ENCODE measurements at places on chromosomes 2 and 18.

DNA sequence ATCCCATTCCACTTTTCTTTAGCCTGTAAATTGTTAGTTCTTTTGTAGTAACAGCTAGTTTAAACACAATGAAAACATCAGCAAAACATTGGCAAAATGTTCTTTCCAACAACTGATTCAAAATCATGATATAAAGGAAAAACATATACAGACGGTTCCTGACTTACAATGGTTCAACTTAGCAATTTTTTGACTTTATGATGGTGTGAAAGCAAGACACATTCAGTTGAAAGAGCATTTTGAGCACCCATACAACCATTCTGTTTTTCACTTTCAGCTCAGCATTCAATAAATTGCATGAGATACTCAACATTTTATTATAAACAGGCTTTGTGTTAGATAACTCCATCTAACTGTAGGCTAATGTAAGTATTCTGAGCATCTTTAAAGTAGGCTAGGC, 185.1 kb downstream of the NOL4 start:
- no peak for DNase-seq

DNA sequence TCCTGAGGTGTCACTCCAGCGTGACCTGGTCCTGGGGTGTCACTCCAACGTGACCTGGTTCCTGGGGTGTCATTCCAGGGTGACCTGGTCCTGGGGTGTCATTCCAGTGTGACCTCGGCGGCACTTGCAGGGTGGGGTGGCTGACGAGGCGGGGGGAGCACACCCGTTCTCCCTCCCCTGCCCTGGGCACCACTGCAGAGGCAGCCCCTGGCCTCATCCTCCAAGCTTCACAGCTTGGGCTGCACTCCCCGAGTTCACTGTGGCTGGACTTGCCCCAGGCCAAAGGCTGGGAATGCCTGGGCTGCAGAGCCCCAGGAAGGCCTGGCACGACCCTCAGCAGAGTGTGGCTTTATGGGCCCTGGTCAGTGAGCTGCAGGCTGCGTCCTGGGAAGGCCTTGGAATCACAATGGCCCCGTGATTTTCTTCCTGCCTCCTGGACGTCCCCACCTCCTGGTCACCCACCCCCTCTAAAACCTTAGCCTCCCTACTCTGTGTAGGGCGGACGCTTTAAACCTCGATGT, 88.3 kb downstream of the NFATC1 start:
- DNase-seq = no peak

DNA sequence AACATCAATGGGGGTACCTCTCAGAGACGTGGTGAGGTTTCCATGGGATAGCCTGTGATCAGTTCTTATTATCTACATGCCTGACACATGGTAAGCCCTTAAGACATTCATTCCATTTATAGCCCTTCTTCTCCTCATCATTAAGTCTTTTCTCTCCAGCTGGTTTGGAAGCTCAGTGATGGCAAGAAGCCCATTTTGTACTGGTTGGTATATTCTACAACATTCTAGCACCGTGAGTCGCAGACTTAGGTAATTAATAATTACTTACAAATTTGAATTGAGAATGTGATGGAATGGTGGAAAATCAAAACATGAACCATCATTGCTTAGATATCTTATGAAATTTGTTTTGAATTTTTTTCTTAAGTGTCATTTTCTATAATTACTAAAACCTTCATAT, 472.6 kb downstream of the DLGAP1 start:
- no peak for DNase-seq

DNA sequence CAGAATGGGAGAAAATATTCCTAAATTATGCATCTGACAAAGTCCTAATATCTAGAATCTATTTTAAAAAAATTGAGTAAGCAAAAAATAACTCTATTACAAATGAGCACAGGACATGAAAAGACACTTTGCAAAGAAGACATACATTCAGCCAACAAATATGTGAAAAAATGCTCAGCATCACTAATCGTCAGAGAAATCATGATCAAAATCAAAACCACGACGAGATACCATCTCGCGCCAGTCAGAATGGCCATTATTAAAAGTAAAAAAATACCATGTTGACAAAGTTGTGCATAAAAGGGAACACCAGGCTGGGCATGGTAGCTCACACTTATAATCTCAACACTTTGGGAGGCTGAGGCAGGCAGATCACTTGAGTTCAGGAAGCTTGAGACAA, 63.5 kb downstream of the EVA1A start:
- DNase-seq = no peak

DNA sequence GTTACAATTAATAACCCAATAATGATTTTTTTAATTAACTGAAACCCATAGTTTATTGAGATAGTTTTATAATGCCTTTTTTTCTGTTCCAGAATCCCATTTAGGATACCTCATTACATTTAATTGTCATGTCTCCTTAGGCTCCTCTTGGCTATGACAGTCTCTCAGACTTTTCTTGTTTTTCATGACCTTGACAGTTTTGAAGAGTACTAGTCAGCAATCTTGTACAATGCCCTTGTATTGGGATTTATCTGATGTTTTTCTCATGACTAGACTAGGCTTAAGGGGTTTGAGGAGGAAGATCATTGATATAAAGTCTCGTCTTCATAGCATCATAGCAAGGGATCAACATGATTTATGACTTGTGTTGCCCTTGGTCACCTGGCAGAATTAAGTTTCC, 72.4 kb downstream of the PPP1R1C start:
- DNase-seq = no peak

DNA sequence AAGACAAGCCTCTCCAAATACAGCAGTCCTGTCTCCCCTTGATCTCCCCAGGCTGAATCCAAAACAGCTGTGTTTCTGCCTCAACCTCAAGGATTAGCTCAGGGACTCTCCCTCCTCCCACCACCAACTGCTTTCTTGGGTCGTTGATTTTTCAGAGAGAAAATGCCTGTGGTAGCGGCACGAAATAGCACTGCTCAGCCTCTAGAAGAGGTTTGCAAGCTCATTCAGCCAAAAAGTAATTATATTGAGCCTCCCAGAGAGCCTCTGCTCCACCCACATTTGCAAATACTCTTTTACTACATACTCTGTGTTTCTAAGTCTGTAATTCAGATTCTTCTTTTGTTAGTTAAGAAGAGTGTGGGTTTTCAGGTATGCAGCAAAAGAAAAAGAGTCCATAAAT, 396.4 kb upstream of the TNP1 start:
- DNase-seq = no peak

- DNase-seq = peak; percentile 49
Measured at GRCh38 chr2:43136876-43137275, 89.5 kb downstream of the ZFP36L2 start.

DNA sequence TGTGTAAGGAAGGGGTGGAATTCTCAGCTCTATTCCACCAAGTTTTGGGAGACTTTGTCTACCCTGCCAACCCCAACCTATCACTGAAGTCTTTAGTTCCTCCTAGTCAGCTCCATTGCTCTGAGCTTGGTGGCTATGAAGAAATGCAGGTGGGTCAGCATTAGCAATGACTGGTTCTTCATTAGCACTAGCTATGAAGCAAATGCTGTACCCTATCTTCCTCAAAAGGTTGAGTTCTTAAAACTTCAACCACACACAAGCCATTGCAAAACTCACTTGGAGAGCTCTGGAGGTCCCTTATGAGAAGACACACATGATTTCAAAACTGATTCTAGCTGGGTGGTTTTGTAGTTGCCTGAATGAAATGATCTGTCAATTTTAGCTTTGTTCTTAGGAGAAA, 193.8 kb downstream of the IKZF2 start:
- DNase-seq = no peak

DNA sequence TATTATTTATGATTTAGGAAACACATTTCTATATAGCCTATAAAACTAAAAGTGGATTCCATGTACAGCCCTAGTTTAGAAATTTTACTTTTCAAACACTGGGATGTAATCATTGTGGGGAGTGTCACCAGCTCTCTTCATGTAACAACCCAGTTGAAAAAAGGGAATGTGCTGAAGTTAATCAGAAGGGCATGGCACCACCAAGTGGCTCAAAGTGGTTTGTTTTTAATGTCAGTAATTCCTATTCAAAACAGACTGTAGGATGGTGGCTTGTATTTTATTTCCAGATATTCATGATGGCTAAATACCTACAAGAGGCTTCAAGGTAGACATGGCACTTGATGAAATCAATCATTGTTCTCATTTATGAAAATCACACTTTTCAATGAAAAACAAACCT, 58.1 kb upstream of the TMEM182 start:
- no peak for DNase-seq

GRCh38 chr2:155310589-155310988, 612.1 kb downstream of the KCNJ3 start:
- no peak for DNase-seq

DNA sequence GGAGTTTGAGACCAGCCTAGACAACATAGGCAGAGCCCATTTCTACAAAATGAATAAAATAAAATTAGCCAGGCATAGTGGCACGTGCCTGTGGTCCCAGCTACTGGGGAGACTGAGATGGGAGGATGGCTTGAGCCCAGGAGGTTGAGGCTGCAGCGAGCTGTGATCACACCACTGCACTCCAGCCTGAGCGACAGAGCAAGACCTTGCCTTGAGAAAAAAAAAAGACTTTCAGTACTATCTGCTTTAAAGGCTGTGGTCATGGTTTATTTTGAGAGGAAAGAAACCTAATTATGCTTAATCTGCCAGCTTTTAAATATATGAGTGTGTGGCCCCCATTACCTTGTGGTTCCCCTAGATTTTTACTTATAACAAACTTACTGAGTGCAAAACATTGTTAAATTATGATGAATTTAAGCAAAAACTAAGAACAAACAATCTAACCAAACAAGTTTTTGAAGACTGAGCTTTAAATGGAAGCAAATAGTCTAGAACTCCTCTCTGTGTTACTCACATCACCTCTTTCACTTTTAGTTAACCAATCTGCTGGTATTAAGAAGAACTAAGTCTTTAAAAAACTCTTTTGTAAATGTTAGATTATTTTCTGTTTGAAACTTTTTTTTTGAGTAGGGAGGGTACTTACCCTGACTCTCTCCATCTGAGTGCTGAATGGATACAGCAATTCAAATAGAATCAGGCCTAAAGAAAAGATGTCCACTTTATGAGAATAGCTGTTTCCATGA, 65.4 kb downstream of the EIF2AK3 start:
- no peak for DNase-seq

DNA sequence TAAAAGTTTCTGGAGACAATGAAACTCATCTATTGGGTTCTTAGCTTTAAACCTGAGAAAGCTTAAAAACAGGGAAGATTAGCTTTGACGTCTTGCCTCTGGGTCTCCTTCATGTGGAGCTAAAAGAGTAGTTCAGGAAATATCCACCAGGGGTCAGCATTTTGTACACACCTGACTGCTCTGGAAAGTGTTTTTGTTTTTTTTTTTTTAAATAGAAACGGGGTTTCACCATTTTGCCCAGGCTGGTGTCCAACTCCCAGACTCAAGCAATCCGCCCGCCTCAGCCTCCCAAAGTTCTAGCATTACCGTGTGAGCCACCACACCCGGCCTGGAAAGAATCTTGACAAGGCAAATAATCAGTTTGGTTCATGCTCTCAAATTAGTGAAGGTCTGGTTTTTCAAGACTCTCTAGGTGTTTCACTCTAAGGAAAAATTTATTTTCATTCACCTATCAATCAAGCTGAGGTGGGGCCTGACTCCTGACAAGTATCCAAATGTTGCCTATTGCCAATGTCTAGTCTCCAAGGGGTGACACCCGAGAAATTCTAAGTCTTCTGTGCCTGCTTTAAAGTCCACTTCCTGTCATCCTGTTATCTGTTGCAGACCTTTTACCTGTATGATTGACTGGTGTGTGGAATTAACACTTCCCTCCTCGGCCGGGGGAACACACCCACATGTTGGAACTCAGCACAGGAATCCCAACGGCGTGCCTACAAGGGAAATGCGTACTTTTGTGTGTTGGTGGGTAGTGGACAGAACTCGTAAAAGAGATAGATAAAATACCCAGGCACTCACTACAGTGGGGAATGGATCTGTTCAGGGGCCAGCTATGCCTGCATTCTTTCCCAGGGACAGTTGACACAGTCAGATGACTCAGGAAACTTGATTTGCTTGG, 11.3 kb downstream of the IL1RN start:
- DNase-seq = no peak

DNA sequence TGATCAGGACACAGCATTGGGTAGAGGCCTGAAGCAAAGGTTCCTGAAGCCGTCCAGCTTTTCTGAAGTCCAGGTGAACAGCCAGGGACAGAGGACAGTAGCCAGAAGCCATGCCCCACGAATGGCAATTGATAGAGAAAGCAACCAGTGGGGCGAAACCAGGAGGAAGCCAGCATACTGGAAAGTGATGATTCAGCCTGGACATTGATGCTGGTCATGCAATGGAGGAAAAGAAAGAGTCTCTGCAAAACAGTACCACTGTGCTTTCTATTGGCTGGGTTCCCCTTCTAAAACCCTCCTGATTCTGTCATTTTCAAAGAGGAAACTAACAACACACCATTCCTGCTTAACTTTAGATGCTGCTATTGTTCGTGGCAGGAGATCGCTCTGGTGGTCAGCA, 221.4 kb upstream of the EPAS1 start:
- DNase-seq = no peak

GRCh38 chr2:26668856-26669750, 23.4 kb upstream of the KCNK3 start:
- DNase-seq = no peak

GRCh38 chr2:134679745-134680144, 39.1 kb downstream of the TMEM163 start:
- no peak for DNase-seq

DNA sequence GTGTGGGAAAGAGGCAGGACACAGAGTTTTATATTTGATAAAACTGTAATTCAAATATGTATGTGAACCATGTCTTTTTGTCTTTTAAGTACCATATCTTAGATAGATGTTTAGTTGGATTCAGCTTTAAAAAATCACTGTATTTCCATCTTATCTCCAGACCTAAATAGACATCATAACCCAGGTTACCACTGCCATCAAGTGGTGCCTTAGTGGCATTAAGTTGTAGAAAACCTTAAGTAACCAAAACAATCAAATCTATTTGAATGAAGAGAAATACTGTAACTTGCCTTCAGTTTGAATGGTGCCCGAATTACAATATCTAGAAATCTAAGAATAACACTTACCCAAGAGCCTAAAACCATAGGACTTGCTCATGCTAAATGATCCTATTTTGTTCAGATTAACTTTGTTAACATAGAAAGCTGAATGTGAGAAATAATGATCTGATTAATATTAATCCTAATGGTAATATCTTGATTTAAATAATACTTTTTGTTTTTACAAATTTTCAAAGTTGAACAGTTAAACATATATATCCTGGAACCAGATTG, 92.5 kb upstream of the MAP2 start:
- no peak for DNase-seq

DNA sequence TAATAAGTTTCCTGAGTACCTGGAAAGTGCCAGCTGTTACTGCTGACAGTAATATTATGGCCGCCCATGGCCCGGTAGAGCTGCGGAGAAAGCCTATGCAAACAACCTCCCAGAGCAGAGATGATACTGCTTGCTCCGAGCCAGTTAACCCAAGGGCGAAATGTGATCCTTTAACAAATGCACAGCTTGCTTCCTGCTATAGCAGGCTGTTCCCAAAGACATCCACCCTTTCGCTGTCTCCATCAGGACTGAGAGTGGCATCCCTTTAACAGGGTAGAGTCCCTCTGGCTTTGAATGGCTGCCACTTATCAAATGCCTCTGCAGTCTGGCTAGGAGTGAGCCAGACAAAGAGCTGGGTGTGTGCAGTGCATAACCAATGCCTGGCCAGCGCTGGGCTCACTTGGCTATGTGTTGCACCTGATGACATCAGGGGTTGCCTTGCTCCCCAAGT, 69.7 kb upstream of the DAPL1 start:
- DNase-seq = no peak
